ENCODE measurements at places on chromosomes 1 and 21.

GRCh38 chr21:26080211-26080610 is 90.4 kb downstream of the APP start:
- no peak for DNase-seq

DNA sequence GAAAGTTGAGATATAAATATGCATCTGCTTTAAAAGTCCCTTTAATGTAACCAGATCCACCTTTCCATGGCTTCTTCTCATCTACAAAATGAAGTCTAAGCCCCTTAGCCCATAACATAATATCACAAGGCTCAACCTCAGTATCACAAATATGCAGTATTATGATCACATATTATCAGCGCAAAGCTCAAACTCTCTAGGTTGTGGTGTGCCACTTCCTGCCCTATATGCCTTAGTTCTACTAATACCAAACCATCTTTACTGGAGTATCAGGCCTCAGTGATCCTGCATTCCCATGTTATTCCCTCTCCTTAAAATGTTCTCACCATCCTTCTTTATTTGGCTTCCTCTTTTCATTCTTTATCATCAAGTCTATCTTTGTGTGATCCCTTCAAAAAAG is 301.8 kb downstream of the NEGR1 start:
- no peak for DNase-seq

- no peak for DNase-seq
Observed at GRCh38 chr1:228108742-228109072, 392 bp downstream of the MRPL55 start.

DNA sequence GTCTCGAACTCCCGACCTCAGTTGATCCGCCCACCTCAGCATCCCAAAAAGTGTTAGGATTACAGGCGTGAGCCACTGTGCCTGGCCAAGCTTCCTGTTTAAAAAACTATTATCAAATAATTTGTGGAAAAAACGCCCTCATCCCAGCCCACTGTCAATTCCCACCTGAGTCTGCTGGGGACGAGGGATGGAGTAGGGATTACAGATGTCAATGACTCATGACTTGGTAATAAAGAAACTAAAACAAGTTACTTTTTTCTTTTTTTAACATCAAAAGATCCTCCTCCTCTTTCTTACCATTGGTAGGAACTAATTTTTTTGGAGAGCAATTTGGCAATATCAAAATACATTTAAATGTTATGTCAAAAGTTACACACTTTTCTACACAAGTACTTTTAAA is 9.7 kb downstream of the CNN3 start:
- no peak for DNase-seq

DNA sequence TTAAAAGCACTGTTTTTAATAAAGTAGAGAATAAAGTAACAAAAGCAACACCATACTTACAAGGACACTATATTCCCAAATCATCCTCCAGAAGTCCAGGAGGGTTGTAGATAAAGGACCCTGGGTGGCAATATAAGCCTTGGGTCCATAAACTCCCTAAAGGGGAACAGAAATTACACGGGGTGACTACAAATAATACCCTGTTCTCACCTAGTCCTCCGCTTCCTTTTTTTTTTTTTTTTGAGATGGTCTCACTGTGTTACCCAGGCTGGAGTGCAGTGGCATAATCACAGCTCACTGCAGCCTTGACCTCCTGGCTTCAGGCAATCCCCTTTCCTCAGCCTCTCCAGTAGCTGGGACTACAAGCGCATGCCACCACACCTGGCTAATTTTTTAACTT is 13.1 kb downstream of the PTPN22 start:
- DNase-seq = no peak

GRCh38 chr1:35572296-35572695 is 818 bp upstream of the TFAP2E start:
- DNase-seq = no peak

- no peak for DNase-seq
Observed at GRCh38 chr21:26641062-26641461, 68.0 kb upstream of the CYYR1 start.
